H9 (cell line): ENCODE measurements at places on chromosomes 3 and 15. TPM values are rescaled to one million over a fixed set of nuclear protein-coding genes. Genes with fewer than 3 reads are reported as not detected.

- DNase-seq = no peak
Measured at GRCh38 chr15:82005239-82005638, 40.6 kb downstream of the MEX3B start.

DNA sequence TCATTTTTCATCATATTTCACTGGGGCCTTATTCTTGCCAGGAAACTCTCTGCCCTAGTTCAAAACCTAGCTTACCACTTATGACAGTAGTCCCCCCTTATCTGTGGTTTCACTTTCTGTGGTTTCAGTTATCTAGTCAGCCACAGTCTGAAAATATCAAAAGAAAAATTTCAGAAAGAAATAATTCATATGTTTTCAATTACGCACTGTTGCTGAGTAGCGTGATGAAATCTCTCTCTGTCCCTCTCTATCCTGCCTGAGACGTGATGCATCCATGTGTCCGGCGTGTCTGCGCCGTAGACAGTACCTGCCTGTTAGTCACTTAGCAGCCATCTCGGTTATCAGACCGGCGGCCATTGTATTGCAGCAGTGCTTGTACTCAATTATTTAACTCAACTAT is 369.9 kb upstream of the MCTP2 start:
- DNase-seq = no peak

Gene ARL13B
- total RNA-seq = 7.9 and 8.2 TPM in 2 replicates

DNA sequence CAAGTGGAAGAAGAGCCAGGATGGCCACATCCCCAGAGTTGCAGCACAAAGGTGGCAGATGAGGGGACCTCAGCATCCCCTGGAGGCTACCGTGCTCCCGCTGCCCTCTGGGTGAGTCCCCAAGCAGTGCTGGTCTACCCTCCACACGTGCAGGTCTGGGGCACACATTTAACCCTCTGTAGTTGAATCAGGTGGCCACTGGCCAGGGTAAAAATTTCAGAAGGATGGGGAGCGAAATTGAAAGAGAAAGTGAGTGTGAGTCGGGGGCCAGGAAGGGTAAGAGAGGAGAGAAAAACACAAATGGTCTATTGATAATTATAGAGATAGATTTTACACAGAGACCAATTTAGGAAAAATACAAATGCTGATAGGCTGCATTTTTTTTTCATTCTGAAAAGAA is 139.5 kb upstream of the EIF1B start:
- no peak for DNase-seq

Gene ARPP19
- 229 and 247 TPM in 2 replicates for total RNA-seq

GRCh38 chr15:65305776-65306175 is 1.3 kb downstream of the RNU5B-1 start:
- no peak for DNase-seq

GRCh38 chr3:70703305-70704102 is 391.1 kb upstream of the MDFIC2 start:
- no peak for DNase-seq

Gene GOLGA6L7
- not detected in 2 replicates for total RNA-seq
